Stimulated activated CD4-positive, alpha-beta T cell treated with anti-CD3 and anti-CD28 coated beads, Interleukin-1b, Interleukin-23, amount 100 ng/mL, for 4 hours (primary cell): ENCODE measurements at places on chromosomes 3 and 15.

DNA sequence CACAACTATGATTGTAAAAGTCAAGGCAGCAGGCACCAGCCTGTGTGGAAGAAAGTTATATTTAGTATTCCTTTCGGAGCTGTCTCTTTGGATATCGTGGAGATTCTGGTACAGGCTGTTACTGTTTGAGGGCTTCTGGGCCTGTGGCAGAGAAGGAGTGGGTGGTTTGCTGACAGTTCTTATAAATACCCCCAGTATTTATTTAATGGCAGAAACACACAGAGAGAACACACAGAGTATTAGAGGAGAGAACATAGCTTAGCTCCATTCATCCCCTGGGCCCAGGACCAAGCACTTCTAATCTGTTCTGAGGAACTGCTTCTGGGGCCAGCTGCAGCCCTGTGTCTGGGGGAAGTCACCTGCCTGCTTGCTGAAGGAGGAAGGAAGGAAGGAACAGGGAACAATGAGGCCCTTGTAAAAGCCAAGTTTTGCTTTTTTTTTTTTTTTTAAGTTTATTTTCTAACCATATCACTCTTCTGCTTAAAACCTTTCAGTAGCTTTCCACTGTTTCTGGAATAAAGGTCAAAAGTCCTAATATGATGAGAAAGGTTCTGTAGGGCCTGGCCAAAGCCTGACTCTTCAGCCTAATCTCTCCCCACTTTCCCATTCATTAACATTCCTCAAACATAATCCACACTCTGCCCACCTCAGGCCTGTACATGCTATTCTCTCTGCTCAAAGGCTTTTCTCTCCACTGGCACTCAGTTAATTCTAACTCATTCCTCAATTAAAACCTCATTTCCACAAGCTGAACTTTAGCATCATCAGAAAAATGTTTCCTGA lies 11.8 kb upstream of the PP2D1 start:
- no peak for DNase-seq

- DNase-seq = no peak
These were observed 11.6 kb upstream of the SLC6A20 start for GRCh38 chr3:45807681-45808540.

DNA sequence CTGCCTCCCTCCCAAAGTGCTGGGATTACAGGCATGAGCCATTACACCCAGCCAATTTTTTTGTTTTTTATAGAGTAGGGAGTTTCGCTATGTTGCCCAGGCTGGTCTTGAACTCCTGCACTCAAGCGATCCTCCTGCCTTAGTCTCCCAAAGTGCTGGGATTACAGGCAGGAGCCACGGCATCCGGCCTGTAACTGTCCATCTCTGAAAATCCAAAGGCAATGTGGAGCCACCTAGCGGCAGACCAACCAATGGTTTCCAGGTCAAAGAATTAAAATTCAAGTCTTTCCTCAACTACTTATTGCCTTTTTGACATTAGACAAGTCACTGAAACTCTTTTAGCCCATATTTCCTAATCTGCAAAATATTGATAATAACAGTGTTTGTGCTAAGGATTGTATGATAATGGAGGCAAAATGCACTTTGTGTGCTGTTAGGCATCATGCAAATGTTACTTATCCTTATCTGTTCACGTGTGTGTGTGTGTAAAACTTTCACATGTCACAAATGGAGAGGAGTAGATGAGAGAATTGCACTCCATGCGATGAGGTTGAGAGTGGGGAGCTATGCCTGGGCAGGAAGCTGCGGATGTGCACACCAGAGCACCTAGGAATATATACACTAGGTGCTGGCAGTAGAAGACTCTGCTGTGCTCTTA lies 48.7 kb downstream of the COL8A1 start:
- peak; percentile 12 for DNase-seq

GRCh38 chr3:110677506-110677905 lies 394.1 kb upstream of the NECTIN3 start:
- DNase-seq = no peak

GRCh38 chr3:196837819-196838420 lies 29.8 kb upstream of the SENP5 start:
- DNase-seq = peak; percentile 49

GRCh38 chr15:65311760-65312159 lies 7.3 kb downstream of the RNU5B-1 start:
- no peak for DNase-seq

DNA sequence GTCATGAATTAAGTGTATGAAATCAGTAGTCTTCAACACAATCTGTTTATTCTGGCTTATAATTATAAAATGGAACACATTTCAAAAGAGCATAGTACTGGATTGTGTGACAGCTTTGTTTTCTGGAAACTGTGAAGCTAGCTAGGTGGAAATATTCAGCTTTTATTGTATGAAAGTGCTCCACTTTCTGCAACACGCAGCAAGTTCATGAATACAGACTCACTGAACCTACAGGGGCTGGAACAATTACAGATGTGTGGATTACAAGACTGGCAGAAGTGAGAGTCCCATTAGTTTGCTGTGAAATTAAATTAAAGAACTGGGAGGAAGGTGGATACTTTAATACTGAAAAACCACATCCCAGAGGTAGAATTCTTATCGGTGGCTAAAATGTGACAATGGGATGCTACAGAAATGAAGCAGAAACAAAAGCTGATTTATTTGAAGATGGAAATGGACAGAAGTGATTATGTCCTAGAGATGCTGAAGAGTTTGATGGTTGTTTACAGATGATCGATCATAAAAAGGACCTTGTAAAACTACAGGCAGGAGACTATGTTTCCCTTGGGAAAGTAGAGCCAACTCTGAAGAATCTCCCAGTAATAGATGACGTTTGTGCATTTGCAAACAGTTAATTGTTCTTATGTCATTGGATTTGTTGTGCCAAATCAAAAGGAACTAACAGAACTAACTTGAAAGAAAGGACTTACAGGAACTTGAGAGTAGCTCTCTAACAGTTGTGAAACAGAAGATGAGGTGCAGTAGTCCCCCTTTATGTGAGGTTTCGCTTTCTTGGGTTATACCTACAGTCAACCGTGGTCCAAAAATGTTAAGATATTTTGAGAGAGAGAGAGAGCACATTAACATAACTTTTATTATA lies 15.7 kb downstream of the TF start:
- no peak for DNase-seq

GRCh38 chr15:31292391-31293015 lies 34.1 kb upstream of the KLF13 start:
- DNase-seq = no peak

- DNase-seq = no peak
These were observed 35.2 kb downstream of the GLB1 start for GRCh38 chr3:33061782-33062181.

- DNase-seq = no peak
These were observed 62.5 kb upstream of the GBE1 start for GRCh38 chr3:81823882-81824395.

- no peak for DNase-seq
These were observed 12.0 kb downstream of the PLSCR1 start for GRCh38 chr3:146532406-146532805.

- DNase-seq = peak; percentile 28
These were observed 82.6 kb upstream of the GCNT3 start for GRCh38 chr15:59528961-59529402.

- DNase-seq = no peak
These were observed 121.6 kb downstream of the NFKBIZ start for GRCh38 chr3:101970905-101971304.

DNA sequence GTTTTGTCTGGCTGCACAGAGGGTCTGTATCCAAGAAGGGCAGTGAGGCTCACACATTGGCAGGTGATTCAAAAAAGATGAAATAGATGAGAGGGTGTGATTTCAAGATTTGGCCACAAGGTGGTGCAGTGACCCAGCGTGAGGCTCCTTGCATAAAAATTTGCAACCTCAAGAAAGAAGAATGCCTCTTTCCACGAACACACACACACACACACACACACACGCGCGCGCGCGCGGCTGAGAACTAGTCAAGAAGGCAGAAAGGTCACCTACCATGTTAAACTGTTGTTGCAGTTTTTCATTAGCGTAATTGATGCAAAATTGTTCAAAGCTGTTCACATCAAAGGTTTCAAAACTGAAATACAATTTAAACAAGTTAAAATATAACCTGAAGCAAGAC lies 39.2 kb downstream of the MYO5C start:
- peak; percentile 36 for DNase-seq

DNA sequence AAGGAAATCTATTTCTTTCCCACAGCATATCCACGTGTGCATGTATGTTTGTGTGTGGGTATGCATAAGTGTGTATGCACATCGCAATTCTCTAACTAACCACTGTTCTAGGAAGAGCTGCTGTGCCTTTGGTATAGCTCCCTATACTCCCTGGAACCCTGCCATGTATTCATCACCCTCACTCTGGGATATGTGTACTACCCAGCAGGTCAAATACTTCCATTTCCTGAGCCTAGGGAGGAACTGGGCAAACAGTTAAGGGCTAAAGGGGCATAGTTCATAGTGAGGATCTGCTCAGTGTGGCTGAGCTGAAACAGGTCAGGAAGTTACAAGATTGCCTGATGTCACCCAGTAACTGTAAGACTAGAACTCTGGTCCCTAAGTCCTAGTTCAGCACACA lies 260.4 kb downstream of the RPLP1 start:
- no peak for DNase-seq

GRCh38 chr15:42918047-42918446 lies 2.5 kb downstream of the TTBK2 start:
- DNase-seq = no peak

DNA sequence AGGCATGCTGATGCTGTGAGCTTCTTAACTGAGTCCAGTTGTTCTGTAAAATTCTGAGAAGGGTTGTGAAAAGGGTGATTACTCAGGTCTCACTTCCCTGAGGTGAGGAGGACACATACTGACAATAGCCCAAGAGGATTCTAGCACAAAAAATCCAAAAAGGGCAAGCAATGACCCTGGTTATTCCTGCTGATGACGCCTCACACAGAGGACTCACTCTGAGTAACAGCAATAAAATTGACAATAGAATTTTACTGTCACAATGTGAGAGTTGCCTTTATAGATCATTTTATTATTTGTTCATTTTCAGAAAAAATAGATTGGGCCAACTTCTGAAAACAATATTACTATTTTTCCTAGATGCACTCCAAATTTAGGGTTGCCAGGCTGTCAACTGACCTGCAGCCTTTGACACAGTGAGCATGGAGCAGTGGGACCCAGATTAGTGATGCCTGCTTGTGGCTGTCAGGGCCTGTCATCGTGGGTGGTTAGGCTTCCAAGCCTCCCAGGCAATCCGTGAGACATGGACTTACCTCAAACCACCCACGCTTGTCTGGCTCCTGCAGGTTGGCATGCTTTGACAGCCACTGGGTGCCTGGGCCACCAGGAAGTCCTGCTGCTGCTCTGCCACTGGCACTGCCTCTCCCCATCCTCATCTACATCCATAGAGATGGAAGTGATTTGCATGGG lies 396.0 kb upstream of the THBS1 start:
- DNase-seq = no peak

- no peak for DNase-seq
These were observed 96.1 kb downstream of the TOP2B start for GRCh38 chr3:25568525-25569078.

DNA sequence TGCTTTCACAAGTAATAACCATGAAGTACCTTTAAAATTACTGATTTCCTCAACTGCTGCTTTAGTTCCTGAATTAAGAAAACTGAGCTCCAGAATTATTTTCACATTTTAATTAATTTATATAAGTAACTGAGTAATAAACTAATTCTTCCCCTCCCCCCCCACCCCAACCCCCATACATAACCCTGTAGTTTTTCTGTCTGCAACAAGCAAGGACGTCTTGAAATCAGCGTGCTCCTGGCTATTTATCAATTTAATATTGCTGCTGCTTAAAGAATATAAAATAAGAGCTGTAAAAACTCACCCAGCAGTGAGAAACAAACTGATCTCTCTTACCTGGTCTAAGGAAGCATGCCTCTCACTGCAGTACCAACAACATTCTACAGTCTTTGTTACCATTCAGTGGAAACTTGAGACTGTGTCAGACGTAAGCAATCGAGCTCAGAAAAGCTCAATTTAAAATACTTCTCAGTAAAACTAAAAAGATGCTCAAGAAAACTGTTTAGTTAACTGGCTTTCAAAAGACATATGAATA lies 121.0 kb downstream of the TFDP2 start:
- DNase-seq = peak; percentile 6

DNA sequence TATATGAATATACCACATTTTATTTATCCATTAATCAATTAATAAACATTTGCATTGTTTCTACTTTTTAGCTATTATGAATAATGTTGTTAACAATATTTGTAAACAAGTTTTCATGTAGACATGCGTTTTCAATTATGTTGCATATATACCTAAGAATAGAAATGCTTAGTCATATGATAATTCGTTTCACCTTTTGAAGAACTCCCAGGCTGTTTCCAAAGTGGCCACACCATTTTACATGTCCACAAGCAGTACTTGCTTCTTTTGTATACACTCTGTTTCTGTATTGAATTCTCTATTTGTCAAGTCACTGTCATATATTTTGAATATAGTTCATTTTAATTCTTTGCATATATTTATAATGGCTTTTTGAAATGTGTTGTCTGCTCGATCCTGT lies 206.9 kb upstream of the ZBTB20 start:
- no peak for DNase-seq

GRCh38 chr15:43941555-43941954 lies 114.8 kb downstream of the WDR76 start:
- no peak for DNase-seq

DNA sequence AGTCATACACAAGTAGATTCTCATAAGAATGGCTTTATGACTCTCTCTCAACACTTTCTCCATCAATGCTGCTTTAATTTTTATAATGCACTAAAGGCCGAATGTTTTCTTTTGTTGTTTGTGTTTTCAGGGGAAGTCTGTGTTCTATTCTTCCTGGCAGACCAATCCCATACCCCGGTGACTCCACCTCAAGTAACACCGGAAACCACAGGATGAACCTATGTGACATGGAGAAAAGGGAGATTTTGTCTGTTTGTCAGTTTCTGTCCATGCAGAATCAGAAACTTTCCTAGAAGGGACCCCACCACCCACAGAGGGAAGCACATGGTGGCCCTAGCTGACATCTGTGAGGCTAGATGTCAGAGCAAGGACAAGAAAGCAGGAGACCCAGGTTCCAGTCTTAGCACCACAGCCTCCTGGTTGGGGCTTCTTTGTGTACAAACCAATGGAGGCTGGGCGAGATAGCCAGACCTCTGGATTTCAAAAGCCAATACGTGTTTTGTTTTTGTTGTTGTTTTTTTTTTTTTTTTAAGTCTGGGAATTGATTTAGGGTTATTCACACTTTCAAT lies 109.0 kb downstream of the OSBPL10 start:
- DNase-seq = no peak

GRCh38 chr3:116057400-116058006 lies 387.8 kb downstream of the LSAMP start:
- DNase-seq = no peak

DNA sequence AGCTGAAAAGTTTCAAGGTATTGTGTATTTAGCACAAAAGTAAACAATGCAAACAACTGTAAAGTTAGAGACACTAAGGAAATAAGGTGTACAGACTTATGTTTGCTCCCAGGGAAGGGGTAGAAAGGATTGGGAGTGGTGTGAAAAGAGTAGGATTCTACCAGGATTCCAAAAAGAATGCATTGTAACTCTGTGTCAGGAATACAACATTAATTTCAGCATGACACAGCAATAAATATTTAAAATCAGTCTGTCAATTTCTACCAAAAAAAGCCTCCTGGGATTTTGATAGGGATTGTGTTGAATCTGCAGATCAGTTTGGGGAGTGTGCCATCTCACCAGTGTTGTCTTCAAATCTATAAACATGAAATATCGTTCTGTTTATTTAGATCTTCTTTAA lies 73.4 kb downstream of the LRRC28 start:
- no peak for DNase-seq
